ENCODE measurements at places on chromosomes 1 and 21. TPM values are rescaled to one million over a fixed set of nuclear protein-coding genes. Genes with fewer than 3 reads are reported as not detected.

Gene NUP210L
- not detected for total RNA-seq

Gene PLCH2
- 30.7 TPM for total RNA-seq

Gene SFT2D2
- total RNA-seq: 35.1 TPM

Gene C1orf185
- not detected for total RNA-seq

Gene CACNA1E
- not detected for total RNA-seq

Gene DPYD
- total RNA-seq: 45.7 TPM

- peaks cover 68% of the 10 kb centered on the region for H3K4me1 ChIP-seq
- no peaks in the 10 kb centered on the region for H3K27me3 ChIP-seq
- H3K36me3 ChIP-seq: no peaks in the 10 kb centered on the region
- DNase-seq: no peak
- no peak overlapping the region for H3K27ac ChIP-seq
- H3K4me3 ChIP-seq: no peak overlapping the region
Observed at GRCh38 chr1:54380290-54380882, 25.8 kb downstream of the SSBP3 start.

GRCh38 chr1:234212764-234213657 is 160.2 kb upstream of the COA6 start:
- no peak overlapping the region for H3K4me3 ChIP-seq
- peaks cover 19% of the 10 kb centered on the region for H3K4me1 ChIP-seq
- H3K27ac ChIP-seq: no peak overlapping the region
- H3K36me3 ChIP-seq: no peaks in the 10 kb centered on the region

- no peak for DNase-seq
- H3K36me3 ChIP-seq: no peaks in the 10 kb centered on the region
- H3K27ac ChIP-seq: no peak overlapping the region
- H3K27me3 ChIP-seq: no peaks in the 10 kb centered on the region
Observed at GRCh38 chr1:56409112-56409691, 170.2 kb downstream of the PLPP3 start.

- no peak overlapping the region for H3K4me3 ChIP-seq
- DNase-seq: no peak
- no peaks in the 10 kb centered on the region for H3K27me3 ChIP-seq
- no peaks in the 10 kb centered on the region for H3K4me1 ChIP-seq
- H3K36me3 ChIP-seq: no peaks in the 10 kb centered on the region
Observed at GRCh38 chr1:101977266-101977665, 19.5 kb downstream of the OLFM3 start.

DNA sequence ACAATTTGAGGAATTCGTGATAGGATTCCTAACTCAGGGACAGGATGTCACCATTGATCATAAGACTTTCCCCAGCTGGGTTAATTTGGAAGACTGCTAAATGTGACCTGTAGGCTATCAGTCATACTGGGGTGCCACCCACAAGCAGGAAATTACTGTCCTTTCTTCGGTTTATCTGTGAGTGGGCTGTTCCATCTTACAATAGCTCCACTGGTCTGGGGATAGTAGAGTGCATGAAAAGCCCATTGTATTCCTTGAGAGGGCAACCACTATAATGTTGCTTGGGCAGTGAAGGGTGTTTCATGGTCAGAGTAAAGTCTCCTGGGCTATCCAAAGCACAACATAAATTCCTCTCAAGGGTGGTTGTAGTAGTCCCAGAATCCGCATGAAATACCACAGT is 1523.0 kb upstream of the B3GALT2 start:
- DNase-seq: no peak
- H3K27ac ChIP-seq: no peak overlapping the region
- no peaks in the 10 kb centered on the region for H3K36me3 ChIP-seq
- no peaks in the 10 kb centered on the region for H3K27me3 ChIP-seq

GRCh38 chr1:231625975-231626534 is 535 bp upstream of the DISC1 start:
- H3K27ac ChIP-seq: peak overlapping the region; percentile 93
- no peaks in the 10 kb centered on the region for H3K36me3 ChIP-seq
- peaks cover 23% of the 10 kb centered on the region for H3K4me1 ChIP-seq
- H3K27me3 ChIP-seq: no peaks in the 10 kb centered on the region
- no peak for DNase-seq
- H3K4me3 ChIP-seq: peak overlapping the region; percentile 51

DNA sequence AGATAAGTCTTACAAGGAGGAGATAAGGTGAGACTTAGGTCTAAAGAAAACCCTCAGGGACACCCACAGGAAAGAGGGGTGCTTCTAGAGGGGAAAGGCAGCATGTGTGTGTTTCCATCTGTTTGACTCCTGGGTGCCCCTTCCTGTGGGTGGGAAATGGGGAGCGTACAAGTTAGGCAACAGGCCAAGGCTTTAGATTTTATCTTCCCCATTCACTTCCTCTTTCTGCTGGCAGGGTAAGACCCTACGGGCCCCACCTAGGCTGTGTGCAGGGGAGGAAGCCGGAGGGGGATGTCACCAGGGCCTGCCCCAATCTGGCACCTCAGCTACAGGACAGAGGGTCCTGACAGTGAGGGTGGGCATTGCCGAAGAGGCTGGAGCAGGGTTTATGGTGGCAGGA is 2.5 kb upstream of the OLIG1 start:
- DNase-seq: no peak
- H3K4me3 ChIP-seq: no peak overlapping the region
- H3K4me1 ChIP-seq: peaks cover 13% of the 10 kb centered on the region
- peaks cover 6% of the 10 kb centered on the region for H3K27me3 ChIP-seq

GRCh38 chr1:201358596-201358995 is 18.9 kb downstream of the TNNT2 start:
- DNase-seq: no peak
- no peaks in the 10 kb centered on the region for H3K27me3 ChIP-seq
- no peaks in the 10 kb centered on the region for H3K36me3 ChIP-seq
- peaks cover 16% of the 10 kb centered on the region for H3K4me1 ChIP-seq

- no peak overlapping the region for H3K27ac ChIP-seq
- no peaks in the 10 kb centered on the region for H3K27me3 ChIP-seq
- H3K4me1 ChIP-seq: no peaks in the 10 kb centered on the region
- H3K36me3 ChIP-seq: no peaks in the 10 kb centered on the region
- no peak overlapping the region for H3K4me3 ChIP-seq
Observed at GRCh38 chr1:31127266-31127665, 61.7 kb upstream of the PUM1 start.

- no peaks in the 10 kb centered on the region for H3K27me3 ChIP-seq
- no peaks in the 10 kb centered on the region for H3K4me1 ChIP-seq
- DNase-seq: no peak
- no peak overlapping the region for H3K4me3 ChIP-seq
Observed at GRCh38 chr1:212496682-212497081, 64.0 kb downstream of the NENF start.

GRCh38 chr1:234170067-234170466 is 203.2 kb upstream of the COA6 start:
- no peaks in the 10 kb centered on the region for H3K36me3 ChIP-seq
- H3K27me3 ChIP-seq: no peaks in the 10 kb centered on the region
- no peak for DNase-seq
- H3K27ac ChIP-seq: no peak overlapping the region
- H3K4me3 ChIP-seq: no peak overlapping the region

DNA sequence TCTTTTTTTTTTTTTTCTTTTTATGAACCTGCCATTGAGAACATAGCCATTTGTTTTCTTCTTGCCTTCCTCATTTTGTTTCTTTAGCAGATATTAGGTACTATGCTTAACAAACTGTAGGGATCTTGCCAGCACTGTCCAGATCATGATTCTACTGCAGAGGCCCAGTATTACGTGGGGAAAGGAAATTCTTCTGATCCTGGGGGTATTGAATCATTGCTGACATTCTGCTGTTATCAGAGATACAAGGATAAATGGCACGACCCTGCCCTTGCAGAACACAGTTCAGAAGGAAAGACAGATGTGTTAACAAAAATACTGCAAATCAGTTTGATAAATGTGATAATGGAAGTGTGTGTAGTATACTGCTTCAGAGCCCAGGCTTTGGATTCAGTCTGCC is 56.2 kb downstream of the BTBD8 start:
- H3K27ac ChIP-seq: no peak overlapping the region
- no peaks in the 10 kb centered on the region for H3K27me3 ChIP-seq
- H3K4me1 ChIP-seq: no peaks in the 10 kb centered on the region
- no peak overlapping the region for H3K4me3 ChIP-seq

DNA sequence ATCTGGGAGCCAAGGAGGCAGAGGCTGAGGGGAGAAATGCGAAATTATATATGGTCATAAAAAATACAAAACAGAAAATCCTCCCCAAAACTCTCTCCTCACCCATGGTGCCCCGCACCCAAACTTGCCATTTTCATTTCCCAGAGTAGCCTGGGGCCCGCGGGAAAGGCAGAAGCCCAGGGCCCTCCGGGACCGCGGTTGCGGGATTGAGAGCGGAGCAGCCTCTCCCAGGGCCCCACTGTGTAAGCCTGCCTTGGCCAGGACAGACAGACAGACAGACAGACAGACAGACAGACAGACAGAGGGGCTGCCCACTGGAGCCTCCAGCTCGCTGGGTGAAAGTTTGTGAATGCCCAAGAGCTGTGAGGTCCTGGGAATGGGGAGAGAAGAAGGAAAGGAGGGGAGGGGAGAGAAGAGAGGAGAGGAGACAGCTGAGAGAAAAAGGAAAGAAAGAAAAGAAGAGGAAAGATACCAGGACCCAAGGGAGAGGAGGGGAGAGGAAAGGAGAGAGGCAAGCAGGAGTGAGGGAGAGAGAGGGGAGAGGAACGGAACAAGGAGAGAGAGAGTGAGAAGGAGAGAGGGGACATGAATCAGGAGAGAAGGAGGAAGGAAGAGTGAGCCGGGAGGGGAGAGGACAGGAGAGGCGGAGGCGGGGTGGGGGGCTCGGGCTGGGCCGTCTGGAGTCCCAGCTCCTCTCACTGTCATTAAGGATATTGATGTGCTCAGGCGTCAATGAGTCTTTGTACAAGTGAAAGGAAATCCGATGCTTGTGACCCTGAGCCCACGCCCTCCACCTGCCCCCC is 69.3 kb upstream of the CASZ1 start:
- H3K27me3 ChIP-seq: no peaks in the 10 kb centered on the region
- H3K27ac ChIP-seq: no peak overlapping the region
- peaks cover 13% of the 10 kb centered on the region for H3K4me1 ChIP-seq
- H3K36me3 ChIP-seq: no peaks in the 10 kb centered on the region

GRCh38 chr1:185042737-185043136 is 2.6 kb upstream of the RNF2 start:
- no peak overlapping the region for H3K4me3 ChIP-seq
- no peaks in the 10 kb centered on the region for H3K27me3 ChIP-seq
- no peak overlapping the region for H3K27ac ChIP-seq
- H3K36me3 ChIP-seq: no peaks in the 10 kb centered on the region

- H3K27me3 ChIP-seq: no peaks in the 10 kb centered on the region
- no peaks in the 10 kb centered on the region for H3K36me3 ChIP-seq
- DNase-seq: no peak
Observed at GRCh38 chr1:151013518-151013917, 5.3 kb downstream of the PRUNE1 start.

- no peak for DNase-seq
- H3K36me3 ChIP-seq: no peaks in the 10 kb centered on the region
- H3K27me3 ChIP-seq: no peaks in the 10 kb centered on the region
- no peak overlapping the region for H3K4me3 ChIP-seq
Observed at GRCh38 chr1:173241528-173242347, 34.6 kb upstream of the TNFSF4 start.

- no peaks in the 10 kb centered on the region for H3K4me1 ChIP-seq
- no peak for DNase-seq
- H3K27ac ChIP-seq: no peak overlapping the region
- H3K36me3 ChIP-seq: no peaks in the 10 kb centered on the region
- H3K27me3 ChIP-seq: no peaks in the 10 kb centered on the region
Observed at GRCh38 chr1:228013935-228014930, 7.4 kb downstream of the WNT3A start.

GRCh38 chr1:33984906-33985565 is 121.2 kb downstream of the HMGB4 start:
- no peaks in the 10 kb centered on the region for H3K27me3 ChIP-seq
- no peak overlapping the region for H3K27ac ChIP-seq
- peaks cover 12% of the 10 kb centered on the region for H3K4me1 ChIP-seq
- no peak for DNase-seq
- H3K36me3 ChIP-seq: no peaks in the 10 kb centered on the region

- no peak overlapping the region for H3K4me3 ChIP-seq
- peaks cover 14% of the 10 kb centered on the region for H3K4me1 ChIP-seq
- H3K27me3 ChIP-seq: no peaks in the 10 kb centered on the region
Observed at GRCh38 chr1:226597616-226598454, 49.3 kb downstream of the STUM start.

- H3K4me3 ChIP-seq: no peak overlapping the region
- no peak overlapping the region for H3K27ac ChIP-seq
- no peak for DNase-seq
Observed at GRCh38 chr1:226562989-226563388, 14.4 kb downstream of the STUM start.

DNA sequence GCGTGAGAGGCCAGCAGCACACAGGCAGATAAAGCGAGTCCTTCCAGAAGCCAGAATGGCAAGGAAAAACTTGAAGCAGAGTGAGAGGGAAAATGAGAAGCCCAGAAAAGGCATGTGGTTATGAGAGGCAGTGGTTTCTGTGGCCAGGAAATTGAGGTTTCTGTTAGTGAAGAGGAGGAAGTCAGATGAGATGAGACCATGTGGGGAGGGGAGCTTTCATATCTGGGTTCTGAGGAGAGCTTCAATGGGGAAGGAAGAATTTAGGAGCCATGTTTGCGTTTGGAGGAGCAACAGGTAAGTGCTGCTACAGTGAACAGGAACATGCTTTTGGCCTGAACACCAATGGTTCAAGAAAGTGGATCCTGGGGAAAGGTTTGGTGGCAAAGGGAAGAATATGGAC is 6.1 kb upstream of the CD1A start:
- H3K4me3 ChIP-seq: no peak overlapping the region
- DNase-seq: no peak
- H3K27ac ChIP-seq: no peak overlapping the region
- no peaks in the 10 kb centered on the region for H3K27me3 ChIP-seq
- H3K4me1 ChIP-seq: no peaks in the 10 kb centered on the region

DNA sequence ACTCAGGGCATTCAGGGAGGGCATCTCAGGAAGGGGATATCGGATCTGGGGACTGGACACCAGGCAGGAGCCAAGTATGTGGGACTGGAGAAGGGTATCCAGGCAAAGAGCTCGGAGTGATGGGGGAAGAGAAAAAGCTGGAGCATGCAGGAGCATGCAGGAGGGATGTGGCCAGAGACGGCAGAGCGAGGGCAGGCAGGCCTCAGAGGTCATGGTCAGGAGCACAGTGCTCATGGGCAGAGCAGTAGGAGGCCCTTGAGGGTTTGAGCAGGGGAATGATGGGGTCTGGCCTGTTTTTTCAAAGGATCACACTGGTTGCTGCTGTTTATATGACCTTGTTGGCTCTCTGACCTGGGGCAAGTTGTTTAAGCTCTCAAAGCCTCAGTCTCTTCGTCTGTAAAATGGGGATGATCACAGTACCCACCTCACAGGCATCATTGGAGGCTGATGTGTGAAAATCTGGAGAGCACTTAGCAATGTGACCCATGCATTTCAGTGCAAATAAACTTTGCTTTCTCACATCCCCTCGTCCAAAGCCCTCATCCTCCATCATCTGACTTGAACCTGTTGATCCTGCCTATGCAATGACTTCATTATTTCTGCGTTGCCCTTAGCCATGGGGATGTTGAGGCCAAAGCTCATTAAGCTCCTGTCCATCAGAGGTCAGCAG is 273.1 kb downstream of the MATN1 start:
- H3K4me1 ChIP-seq: no peaks in the 10 kb centered on the region
- H3K27ac ChIP-seq: no peak overlapping the region
- no peak overlapping the region for H3K4me3 ChIP-seq
- H3K36me3 ChIP-seq: no peaks in the 10 kb centered on the region
- DNase-seq: peak; percentile 43
